ENCODE measurements at places on chromosomes 3 and 15.

DNA sequence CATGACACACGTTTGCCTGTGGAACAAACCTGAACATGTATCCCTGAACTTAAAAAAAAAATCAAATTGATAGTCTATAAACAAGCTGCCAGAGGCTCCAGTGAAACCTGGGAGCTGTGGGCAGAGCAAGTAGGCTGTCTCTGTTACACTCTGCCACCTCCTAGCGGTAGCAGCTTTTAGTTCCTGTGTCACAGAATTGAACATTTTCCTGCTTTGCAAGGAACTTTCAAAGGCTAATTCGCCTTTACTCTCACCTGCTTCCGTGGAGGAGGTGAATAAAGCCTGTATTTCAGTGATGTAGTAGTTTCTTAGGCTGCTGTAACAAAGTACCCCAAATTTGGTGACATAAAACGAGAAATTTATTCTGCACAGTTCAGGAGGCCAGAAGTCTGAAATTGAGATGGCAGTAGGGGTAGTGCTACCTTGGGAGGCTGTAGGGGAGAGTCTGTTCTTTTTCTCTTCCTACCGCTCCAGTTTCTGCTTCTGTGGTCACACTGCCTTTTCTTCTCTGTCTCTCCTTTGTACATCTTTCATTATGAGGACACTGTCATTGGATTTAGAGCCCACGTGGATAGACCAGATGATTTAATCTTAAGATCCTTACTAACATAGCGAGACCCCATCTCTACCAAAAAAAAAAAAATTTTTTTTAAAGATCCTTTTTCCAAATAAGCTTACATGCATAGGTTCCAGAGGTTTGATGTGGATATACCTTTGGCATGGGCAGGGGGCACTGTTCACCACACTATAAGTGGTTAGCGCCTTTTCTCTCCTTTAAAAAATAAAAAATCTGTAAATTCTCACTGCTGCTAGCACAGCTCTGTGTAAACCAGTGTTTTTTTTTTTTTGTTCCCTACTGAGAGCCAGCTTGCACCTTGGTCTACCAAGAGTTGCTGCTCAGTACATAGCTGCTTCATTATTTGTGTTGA lies 25.3 kb downstream of the FBXO22 start:
- peak; percentile 57 for DNase-seq

- DNase-seq: no peak
These were observed 17.1 kb upstream of the U2SURP start for GRCh38 chr3:142984255-142984654.

DNA sequence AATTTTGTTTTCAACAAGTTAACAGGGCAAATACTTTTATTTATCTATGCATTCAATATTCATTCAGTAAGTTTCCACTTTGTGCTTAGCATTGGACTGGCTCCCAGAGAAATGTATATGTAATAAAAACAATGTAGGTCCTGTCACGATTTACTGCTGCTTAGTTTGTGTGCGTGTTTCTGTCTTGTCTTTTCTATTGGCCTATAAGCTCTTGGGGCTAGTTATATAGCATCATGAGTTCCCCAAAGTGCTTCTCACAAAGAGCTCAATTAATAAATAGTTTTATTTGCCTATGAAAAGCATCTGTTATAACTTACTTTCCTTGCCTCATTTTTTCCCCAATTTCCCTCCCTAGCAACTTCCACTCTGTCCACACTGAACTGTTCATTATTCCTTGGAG lies 666.7 kb upstream of the NAALADL2 start:
- no peak for DNase-seq

DNA sequence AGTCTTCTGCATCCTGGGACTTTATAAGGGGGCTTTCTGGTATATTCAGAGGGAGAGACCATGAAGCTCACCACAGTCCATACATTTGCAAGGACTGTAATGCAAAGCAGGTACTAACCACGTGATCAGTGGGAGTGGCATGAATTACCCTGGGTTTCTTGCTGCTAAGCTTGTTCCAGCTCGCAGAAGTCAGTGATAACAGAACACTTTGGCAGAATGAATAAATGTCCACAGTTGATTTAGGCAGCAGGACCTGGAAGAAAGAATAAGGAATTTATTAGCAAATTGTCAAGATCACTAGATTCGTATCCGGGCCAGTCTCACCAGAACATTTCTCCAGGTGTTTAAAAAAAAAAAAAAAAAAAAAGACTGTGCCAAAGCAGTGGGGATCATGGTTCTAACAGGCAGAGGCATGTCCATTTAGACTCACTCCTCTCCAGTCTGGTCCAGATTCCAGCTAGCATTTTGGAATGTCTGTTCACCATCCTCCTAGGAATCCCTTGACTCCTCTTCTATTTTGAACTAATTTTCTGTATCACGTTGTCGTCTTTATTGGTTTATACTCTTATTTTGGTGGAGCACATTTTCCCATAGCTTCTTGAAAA lies 24.5 kb downstream of the HHLA2 start:
- DNase-seq: no peak

GRCh38 chr15:76991048-76991447 lies 3.9 kb upstream of the PSTPIP1 start:
- no peak for DNase-seq

DNA sequence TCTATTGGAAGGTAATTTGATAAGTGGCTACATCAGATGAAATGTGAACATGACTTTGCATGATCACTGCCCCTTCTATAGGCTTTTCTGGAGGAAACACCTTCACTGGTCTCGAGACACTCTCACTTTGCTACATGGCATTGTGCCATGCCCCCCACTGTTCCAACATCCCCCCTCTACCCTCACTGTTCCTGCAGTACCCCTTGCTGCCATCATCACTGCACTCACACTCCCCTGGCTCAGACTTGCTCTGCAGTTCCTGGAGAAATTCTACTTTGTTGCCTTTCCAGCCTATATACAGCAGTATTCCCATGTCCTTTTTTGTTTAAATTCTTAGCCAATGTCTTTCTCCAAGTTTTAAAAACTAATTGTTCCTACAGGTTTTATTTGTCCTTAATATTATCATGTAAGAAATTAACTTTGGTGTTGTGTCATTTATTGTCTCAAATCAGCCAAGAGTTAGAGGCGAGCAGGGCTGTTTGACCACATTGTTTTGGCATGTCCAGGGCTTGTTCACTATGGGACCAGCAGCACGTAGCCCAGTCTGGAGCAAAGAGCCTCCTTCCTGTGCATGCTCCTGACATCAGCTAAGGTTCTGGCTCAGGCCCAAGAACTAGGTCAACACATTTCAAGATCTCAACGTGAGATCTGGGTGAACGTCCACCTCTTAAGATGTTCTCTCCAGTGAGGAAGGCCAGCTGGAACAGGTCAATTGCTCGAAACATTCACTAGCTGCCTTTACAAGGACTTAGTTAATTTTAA lies 246.4 kb downstream of the SLC9A9 start:
- no peak for DNase-seq

GRCh38 chr3:128334086-128334645 lies 132.5 kb downstream of the DNAJB8 start:
- DNase-seq: no peak

DNA sequence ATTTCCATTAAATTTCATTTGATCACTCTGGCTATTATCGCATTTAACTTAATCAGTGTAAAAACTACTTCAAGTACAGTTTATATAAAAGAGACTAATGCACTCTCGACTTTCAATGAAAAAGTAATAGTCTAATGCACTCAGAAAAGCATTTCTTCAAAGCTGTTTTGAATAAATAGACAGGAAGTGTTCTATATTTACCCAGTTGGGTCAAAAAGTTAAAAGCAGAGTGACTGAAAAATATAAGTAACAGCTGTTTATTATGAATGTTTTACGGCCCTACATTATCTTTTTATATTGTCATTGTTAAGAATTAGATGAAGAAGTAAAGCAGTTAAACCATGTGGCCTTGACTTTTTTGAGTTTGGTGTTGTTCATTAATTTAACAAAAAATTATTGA lies 391.8 kb downstream of the ZPLD1 start:
- DNase-seq: no peak

DNA sequence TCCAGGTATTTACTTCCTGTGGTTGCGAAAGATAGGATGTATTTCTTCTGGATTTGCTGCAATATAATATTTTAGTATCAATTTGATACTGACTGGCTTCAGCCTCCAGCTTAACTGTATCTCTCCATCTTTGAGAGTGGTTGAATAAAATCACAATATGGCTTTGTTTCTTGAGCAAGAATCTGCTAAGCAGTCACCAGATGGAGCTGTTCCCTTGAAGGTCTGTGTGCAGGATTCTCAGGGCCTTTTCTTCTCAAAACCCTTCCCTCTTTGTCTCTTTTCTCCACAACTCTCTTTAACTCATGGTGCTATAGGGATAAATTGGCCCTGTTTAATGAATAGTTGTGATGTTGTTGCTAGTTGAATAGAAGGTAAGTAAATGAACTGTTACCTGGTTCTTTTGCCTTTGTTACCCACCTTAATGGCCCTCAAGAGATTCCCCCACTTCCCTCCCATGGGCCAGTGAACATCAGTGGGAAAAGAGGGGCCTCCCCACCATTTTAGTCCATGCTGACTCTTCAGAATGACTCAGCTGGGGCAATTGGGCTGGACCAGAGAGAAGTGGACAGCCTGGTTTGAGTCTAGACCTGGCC lies 34.8 kb upstream of the RAB6B start:
- DNase-seq: peak; percentile 84

DNA sequence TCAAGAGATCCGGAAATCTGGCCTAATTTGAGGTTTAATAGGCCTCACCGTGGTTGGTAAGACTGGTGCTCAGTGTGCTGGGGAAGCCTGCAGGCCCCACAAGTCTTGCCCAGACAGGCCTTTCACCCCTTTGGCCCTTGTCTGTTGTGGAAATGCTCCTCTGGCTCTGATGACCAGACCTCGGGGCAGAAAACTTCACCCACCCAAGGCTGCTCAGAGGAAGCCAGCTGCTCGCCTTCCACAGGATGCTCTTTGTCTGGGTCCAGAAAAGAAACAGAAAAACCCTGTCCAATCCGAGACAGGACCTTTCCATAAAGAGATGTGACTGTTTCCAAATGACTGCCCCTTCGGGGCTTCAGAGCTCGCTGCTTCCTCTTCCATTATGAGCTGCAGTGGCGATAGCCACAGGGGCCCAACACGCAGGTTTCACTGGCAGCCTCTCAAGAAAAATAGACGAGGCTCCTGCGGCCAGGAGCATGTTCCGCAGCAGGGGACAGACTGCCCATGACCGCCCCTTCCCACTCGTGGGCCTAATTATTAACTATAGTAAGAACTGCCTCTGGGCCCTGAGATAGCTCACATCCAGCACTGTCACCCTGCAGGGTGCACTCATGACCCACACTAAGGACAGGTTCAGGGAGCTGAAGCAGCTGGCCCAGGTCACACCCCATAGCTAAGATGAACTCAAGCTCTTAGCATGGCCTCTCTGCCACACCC lies 6.8 kb upstream of the SNX22 start:
- DNase-seq: no peak

GRCh38 chr15:100670505-100671021 lies 68.2 kb downstream of the ASB7 start:
- DNase-seq: no peak

GRCh38 chr3:41405466-41405865 lies 206.2 kb downstream of the CTNNB1 start:
- DNase-seq: peak; percentile 31

GRCh38 chr3:54917174-54917573 lies 10.7 kb downstream of the LRTM1 start:
- no peak for DNase-seq

GRCh38 chr3:197010556-197011351 lies 18.9 kb downstream of the MELTF start:
- DNase-seq: no peak

GRCh38 chr3:15616053-15616452 lies 14.5 kb downstream of the BTD start:
- no peak for DNase-seq

DNA sequence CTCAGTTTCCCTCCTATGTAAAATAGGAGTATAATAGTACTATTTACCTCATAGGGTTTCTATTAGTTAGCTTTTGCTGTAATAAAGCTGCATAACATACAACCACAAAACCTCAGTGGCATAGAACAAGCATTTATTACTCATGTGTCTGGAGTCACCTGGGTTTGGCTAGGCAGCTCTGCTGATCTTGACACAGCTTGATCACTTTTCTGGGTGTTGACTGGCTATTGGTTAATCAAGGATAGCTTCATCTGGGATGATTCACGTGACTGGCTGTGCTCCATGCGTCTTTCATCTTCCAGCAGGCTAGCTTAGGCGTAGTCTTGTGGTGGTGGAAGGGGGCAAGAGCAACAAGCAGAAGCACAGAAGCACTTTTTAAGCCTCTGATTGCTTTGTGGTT lies 112.6 kb downstream of the SQOR start:
- DNase-seq: no peak

DNA sequence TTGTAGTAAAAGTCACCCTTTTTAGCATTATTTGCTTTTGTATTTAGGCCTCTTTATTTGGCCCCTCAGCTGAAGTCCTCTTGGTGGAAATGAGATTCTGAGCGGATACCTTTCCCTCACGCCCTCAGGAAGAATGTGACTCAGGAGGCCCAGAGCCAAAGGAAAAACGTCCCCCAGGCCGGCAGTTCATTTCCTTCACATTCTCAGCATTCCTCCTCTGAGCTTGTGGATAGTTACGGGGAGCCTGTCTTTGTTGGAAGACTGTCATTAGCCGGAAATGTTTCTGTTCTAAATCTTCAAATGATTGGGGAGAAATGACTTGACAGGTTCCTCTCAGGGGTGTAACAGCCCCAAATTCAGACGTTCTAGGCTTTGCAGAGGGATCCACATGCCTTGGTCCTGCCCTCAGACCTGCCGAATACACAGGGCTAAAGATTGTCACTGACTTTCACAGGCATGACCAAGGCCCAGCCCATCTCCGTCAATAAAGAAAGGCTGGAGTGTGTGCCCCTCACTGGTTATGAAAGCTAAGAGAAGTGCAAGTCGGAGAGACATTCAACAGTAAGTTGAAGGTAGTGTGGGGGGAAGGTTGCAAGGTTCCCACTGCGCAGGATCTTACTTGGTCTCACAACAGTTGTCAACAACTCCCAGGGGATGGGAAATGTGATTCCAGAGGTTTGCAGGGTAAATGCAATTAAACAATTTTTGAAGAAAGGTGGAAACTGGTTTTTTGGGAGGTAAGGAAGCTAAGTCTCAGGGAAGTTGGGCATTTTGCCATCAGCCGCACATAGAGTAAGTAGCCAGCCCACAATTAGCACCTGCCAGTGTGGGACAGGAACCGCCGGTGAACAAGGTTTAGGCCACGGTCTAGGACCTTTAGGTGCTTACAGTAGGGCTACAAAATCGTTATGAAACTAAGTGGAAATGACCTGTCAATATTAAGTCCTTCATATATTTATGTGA lies 39.7 kb upstream of the MYZAP start:
- DNase-seq: no peak

DNA sequence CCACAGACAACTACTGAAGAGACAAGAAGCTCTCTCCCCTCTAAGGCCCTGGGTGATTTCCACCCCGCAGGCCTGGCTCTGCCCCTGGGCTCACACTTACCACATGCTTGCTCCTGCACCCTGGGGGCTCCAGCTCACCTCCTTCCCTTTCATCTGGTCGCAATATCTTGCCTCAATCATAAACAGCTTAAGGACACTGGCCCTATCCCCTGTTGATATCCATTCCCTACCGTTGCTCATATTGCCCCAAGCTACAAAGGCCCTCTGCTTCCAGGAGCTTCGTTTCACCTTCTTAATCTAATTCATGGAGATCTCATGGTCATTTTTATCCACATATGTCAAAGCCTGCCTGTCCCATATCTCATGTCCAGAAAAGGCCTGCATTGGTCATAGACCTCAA lies 46.0 kb upstream of the TSEN2 start:
- no peak for DNase-seq
